ENCODE measurements at places on chromosomes 5 and 9.

GRCh38 chr9:91784673-91785446 is 165.2 kb downstream of the ROR2 start:
- no peak for DNase-seq

DNA sequence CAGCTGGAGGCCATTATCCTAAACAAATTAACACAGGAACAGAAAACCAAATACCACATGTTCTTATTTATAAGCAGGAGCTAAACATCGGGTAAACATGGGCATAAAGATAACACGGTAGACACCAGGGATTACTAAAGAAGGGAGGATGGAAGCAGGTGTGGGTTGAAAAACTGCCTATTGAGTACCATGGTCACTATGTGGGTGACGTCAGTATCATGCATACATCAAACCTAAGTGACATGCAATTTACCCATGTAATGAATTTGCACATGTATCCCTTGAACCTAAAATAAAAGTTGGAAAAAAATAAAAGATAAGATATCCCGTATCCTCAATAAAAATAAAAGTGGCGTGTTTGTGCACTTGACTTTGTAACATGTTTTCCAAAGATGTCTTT is 88.8 kb downstream of the DOCK8 start:
- DNase-seq: no peak

DNA sequence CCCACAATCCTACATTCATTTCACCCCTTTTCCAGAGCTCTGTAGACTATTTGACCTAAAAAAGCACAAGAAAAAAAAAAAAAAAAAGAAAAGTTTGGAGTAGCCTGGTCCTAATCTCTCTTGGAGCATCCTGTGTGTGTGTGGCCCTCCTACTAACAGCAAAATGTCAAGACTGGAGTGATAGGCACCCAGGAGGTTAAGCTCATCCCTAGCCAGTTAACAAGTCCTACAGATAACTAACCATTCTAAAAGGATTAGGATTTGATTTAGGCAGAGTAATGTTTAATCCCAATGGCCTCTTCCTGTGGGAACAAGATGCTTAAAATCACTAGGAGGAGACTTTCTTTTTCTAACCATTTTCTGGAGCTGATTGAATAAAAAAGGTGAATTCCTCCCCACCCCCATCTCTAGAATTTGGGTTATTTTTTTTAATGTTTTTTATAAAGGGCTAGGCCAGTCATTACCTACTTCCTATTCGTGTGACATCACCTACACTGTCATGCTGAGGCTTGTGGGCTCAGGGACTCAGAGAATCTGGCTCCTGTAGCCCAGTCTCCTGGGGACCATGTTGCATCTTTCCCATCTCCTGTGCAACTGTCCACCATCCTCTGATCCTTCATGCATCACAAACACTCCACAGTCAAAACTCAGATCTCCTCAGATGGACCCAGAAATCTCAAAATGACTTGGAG is 43.2 kb upstream of the NR3C1 start:
- peak; percentile 39 for DNase-seq

DNA sequence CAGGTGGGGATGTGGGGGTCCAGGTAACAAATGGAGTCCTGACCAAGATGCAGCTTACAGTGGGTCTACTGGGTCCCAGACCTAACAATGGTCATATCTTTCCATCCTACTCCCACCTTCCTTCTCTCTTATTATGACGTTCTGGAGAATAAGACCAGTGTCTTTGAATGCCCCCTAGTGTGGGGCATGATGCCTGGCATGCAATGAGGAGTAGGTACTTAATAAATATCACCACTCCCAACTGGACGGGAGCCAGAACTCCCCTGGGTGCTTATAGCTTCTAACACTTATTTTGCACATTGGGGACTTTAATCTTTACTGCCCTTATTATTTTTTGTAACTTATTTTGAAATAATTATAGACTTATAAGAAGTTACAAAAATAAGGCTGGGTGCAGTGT is 98.2 kb downstream of the NDFIP1 start:
- no peak for DNase-seq

GRCh38 chr5:115439042-115439441 is 105.5 kb downstream of the FEM1C start:
- DNase-seq: no peak

- no peak for DNase-seq
Observed at GRCh38 chr9:87517732-87518131, 20.1 kb downstream of the DAPK1 start.
